ENCODE measurements at places on chromosomes 4 and X.
A peak's percentile ranks its signal among the peaks of the same experiment; 100 is the strongest.

DNA sequence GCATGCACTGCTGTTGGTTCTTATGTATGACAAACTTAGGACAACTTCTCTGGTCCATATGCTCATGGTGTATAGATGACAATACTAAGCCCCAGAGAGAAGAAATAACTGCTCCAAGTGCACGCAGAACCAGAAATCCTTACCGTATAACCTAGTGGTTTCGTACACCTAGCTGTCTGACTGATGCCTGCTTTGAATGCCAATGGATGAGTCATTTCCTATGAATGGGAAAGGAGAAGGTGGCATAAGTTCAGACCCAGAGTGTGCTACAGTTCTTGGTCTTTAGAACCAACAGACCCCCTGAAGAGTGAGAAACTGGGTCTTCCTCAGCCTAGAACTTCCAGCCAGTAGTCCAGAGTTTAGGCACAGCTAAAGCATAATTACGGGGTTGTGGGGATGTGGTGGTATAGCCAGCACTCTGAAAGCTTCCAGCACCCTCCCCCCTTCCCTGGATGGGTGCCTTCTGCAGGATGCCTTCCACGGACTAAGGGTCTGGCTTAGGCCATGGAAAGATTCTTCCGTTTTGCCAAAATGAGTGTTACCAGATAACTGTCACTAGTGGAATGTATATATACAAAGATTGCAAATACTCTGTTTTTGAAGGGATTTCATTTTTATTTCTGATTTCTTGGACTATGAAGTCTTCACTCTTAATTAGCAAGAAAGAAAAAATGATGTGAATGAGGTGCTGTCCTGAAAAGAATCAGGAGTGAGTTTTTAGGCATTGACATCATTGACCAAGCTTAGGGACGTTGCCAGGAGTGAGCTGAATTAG, 84.6 kb upstream of the PACRGL start:
- no peak for DNase-seq

DNA sequence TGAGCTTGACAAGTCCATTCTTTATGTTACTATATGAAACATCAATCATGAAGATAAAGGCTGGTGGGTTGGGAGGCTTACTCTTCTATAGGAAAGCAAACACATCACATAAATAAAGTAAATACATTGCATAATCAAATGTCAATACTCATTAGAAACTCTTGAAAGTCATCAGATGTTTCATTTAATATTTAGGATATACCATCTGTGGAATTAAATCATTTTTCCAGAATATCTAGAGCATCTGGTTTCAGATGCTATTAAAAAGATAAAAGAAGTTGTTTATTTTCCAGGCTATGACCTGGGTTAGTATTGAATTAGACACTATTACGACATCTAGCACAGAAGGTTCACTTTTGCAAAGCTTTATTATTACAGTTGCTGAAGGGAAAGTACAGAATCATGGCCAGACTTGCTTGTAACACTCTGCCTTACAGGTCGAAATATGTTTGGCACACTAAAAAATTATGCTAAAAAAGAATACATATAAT, 72.6 kb downstream of the METTL14 start:
- no peak for DNase-seq

GRCh38 chr4:106334741-106335470, 18.6 kb downstream of the AIMP1 start:
- no peak for DNase-seq

GRCh38 chrX:103279624-103280023, 3.1 kb upstream of the TCEAL5 start:
- DNase-seq, result no peak

GRCh38 chr4:123418351-123418931, 21.8 kb downstream of the SPRY1 start:
- peak; percentile 34 for DNase-seq

- no peak for DNase-seq
Observed at GRCh38 chrX:131792789-131793462, 230.2 kb upstream of the STK26 start.

GRCh38 chrX:118392716-118393115, 46.8 kb downstream of the WDR44 start:
- no peak for DNase-seq

Data from SHP77 treated with DMSO at 0.1 percent for 48 hours (cell line).